ENCODE measurements at places on chromosomes 3 and 15.

DNA sequence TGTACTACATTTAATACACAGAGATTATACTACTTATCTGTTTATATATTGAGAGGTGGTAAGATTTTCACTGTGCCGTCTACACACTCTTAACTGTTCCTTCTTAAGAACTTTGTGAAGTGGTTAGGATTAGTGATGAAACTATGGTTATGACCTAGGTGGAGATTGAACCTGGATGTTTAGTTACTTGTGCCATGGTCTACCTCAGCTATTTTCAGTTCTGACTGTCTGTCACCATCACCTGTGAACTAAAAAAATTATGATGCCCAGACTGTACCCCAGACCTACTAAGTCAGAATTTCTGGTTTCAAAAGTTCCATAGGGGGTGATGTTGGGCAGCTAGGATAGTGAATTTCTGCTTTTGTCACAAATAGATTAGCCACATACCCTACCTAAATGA, 6.4 kb downstream of the RASA2 start:
- no peak for DNase-seq

GRCh38 chr3:104547031-104547430, 819.7 kb upstream of the ALCAM start:
- no peak for DNase-seq

DNA sequence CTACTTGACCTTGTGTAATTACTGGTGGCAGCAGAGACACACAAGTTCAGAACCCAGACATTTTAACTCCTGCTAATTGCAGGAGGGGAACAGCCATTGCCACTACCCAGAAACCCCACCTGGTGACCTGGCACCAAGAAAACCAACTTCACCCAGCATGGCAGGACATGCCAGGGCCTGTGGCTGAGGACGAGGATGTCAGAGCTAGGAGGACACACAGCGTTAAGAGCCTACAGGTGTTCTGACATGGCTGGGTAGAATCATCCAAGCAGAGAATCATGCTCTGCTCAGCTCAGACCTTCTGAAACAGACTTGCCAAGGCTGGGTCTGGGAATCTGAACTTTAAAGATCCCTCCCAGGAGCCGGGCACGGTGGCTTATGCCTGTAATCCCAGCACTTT, 11.7 kb upstream of the SPATA12 start:
- DNase-seq, result no peak

DNA sequence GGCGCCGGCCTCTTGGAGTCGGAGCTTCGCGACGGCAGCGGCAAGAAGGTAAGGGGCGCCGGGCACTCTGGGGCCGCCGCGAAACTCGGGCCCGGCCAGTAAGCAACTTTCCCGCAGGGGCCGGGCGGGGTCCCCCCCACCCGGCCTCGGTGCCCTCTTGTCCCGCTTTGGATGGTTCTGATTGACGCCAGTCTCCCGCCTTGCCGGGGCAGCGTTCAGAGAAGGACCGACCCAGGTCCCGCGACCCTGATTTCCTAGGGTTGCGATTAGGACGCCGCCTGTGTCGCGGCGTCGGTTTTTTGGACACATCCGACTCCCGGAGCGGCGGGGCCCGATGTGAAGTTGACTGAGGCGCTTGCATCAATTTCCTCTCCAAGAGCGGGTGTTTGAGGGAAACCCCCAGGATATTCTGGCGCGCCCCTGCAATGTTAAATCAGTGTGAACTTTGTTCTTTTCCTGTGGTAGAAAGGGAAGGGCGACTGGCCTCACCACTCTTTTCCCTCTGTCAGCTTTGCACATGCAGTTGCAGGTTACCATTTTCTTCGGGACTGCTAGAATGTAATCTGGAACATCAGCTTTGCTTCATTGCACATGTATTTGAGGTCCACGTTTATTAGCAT, 755 bp downstream of the PDE8A start:
- DNase-seq, result peak; percentile 26

- no peak for DNase-seq
Observed at GRCh38 chr3:24923570-24923969, 428.9 kb upstream of the THRB start.

DNA sequence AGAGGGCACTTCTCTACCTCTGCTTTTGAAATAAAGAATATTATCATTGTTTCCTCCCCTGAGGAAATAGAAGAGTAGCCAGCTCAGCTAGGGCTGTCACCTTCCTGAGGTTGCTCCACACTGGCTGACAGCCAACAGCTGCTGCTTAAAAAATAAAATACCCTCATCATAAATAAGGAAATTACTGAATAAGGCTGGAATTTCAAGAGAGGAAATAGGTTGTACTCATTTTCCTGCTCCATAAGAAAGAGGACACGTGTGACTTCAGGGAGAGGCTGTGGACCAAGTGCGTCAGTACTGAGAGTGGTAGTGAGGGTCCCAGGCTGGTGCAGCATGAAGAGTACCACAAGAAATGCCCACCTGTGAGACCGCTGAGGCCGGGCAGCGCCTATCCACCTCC, 8.1 kb upstream of the C2CD4B start:
- DNase-seq, result no peak

- no peak for DNase-seq
Observed at GRCh38 chr15:49282366-49282765, 112.3 kb downstream of the GALK2 start.

DNA sequence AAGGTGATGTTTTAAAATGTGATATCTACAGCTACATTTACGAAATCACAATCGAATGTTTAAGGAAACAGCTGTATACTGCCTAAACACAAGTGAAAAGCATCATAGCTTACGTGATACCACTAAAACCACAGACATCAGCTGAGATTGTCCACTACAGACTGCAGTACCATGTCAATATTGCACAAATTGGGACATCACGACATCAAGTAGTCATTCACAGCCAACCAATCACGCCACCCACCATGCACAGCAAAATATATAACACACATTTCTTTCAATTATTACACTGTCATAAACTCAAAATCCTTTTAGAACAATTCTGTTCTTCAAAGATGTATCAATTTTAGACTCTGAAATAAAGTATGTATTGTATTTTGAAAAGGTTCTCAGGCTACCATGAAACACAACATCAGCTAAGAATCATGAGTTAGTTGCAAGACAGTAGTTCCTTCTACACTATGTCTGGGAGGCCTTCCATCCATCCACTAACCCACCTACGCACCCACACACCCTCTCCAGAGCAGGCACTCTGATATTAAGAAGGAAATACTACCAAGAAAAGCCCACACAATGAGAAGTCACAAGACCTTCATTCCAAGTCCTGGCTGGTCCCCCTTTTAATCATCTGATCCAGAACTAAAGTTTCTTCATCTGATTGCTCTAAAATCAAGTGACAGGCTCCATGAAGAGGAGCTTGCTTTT, 3.1 kb downstream of the DMXL2 start:
- DNase-seq, result no peak

GRCh38 chr3:25419251-25419650, 8.8 kb upstream of the RARB start:
- no peak for DNase-seq

DNA sequence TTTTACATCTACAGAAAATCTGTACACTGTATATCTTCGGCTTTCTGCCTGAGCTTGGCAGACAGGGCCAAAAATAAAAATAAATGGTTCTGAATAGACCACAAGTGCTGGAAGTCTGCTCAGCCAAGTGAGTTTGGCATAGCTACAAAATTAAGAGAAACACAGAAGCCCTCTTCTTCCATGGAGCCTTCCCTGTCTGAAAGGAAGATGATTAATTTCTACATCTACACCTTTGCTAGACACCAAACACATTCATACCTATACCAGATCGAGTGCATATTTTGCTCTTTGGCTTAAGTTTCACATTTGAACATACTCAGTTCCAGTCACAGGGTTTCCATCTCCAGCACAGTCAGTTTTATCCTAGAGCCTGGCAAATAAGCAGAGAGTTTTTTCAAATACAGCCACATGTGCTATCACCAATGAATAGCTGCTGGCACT, 224.6 kb downstream of the GREM1 start:
- no peak for DNase-seq

DNA sequence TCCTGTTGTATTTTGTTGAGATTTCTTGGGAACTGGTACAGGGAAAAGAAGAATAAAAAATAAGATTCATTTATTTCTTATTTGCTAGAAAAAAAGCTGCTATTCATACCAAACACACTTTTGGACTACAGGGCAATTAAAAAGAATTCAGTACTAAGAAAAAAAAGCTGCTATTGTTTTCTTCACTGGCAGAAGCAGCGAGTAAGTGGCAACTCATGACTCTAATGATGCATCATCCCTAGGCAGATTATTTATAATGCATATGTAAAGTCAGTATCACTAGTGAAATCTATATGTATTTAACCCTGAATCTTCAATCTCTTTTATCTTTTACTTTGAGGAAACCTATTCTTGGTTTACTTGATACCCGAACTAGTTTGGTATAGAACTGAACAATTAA, 15.2 kb downstream of the PFN2 start:
- DNase-seq, result no peak

DNA sequence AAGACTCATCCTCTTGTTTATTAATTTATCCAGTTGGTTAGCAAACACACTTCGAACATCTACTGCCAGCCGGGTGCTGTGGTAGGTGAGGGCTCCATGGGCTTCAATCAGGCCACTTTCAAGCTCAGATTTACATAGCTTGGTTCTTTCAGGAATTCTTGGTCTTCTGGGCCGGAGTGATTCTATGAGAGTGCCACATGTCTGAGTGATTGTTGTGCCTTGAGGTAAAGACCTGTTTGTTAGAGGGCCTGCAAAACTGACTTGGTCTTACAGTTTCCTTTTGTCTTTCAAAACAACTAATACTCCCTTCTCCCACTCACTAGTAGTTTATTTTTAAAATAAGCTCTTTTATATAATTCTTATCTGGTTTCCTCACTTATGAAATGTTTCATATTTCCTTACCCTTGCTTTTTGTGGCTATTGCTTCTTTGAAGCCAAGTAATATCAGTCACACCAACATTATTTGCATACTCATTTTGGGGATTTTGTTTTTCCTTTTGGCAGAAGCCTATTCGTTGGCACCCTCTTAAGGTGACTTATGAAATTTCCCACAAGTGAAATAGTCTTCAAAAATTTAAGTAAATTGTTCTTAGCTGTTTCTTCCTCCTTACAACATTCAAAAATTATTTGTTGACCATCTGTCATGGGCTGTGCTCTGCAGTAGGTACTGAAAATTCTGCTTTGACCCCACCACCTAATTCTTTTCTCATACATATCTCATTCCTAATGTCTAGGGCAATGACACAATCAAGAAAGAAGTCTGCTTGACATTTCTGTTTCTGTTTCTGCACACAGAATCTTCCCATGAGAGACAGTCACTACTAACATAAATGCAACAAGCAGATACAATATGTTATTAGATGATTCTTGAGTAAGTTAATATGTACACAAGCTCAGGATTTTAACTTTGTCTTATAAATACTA, 120.2 kb downstream of the LRRC28 start:
- no peak for DNase-seq

GRCh38 chr3:172052405-172052804, 13.0 kb downstream of the FNDC3B start:
- DNase-seq, result no peak

DNA sequence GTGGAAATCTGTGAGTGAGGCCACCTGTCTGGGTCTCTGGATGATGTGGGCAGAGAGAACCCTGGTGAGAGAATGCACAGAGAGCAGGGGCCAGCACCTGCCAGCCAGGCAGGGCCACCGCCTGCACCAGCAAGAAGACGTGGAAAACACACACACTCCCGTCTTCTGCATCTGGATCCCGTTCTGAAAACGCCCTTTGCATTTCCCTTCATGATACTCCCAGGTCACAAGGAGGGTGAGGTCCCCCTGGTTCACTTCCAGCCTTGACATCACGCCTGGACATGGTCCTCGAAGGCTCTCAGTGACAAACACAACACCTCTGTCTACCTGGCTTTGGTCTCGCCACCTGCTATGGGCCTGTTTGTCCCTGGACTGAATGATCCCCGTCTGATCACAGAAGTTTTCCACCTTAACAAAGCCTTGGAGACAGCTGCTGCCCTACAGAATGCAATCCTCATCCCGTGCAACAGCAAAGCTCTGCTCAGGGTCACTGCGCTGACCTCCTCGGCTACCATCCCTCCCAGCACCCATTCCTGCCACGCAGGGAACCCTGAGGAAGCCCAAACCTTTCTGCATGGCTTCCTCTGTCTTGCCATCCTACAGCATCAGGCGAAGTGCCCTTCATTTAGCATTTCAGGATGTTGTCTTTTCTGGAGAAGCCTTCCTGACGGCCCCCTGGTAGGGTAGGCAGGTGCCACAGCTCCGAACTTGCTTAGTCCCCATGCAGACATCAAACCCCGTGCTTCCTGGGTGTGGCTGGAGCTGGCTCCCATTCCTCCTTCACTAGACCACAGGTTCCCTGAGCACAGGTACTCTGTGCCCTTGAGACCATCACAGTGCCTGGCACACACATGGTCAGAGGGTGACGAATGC, 122.5 kb downstream of the ATP10A start:
- DNase-seq, result no peak

DNA sequence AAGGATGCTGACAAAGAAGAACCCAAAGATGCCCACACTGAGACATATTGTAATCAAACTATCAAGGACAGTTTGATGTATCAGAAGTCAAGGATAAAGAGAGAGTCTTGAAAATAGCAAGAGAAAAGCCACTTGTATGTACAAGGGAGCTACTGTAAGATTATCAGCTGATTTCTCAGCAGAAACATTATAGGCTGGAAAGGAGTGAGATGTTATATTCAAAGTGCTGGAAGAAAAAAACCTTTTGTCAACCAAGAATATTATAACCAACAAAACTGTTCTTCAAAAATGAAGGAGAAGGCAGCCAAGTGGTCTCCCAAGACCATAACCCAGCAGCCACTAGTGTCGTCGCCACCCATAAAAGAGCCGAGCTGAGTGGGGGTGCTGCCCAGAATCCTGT, 93.2 kb downstream of the KLF13 start:
- no peak for DNase-seq

DNA sequence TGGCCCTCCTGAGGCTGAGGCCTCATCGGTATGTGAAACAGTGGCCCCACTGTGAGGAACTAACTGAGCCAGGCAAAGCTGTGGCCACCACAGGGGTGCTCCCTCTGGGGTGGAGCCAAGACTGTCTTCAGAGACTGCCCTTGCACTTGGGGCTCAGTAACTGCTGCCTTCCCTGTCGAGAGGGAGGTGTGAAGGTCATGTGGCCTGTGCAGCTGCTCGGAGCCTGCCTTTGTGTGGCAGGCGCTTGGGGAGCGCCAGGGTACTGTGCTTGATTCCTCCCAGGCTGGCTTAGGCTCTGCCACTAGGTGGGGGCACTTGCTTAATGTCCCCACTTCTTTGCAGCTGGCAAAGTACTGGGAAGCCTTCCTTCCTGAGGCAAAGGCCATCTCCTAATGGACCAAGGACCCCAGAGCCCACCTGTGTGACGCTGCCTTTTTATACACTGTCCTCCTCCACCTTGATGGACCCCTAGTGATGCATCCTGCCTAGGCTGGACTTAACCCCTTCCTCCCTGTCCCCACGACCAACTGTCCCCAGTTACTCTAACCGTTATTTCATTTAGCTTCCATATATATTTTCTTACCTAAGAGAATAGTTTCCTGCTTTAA, 14.2 kb upstream of the SNX22 start:
- DNase-seq, result no peak

GRCh38 chr3:62708638-62709373, 166.4 kb downstream of the CADPS start:
- no peak for DNase-seq

GRCh38 chr3:62655056-62655690, 220.0 kb downstream of the CADPS start:
- DNase-seq, result no peak

GRCh38 chr15:47954196-47954595, 166.6 kb upstream of the SLC24A5 start:
- no peak for DNase-seq

All from stimulated activated CD8-positive, alpha-beta memory T cell treated with anti-CD3 and anti-CD28 coated beads, Interleukin-4, amount 100 ng/mL, for 1 hour (primary cell).